ENCODE measurements at places on chromosomes 12 and 14. TPM values are rescaled to one million over a fixed set of nuclear protein-coding genes. Genes with fewer than 3 reads are reported as not detected.

DNA sequence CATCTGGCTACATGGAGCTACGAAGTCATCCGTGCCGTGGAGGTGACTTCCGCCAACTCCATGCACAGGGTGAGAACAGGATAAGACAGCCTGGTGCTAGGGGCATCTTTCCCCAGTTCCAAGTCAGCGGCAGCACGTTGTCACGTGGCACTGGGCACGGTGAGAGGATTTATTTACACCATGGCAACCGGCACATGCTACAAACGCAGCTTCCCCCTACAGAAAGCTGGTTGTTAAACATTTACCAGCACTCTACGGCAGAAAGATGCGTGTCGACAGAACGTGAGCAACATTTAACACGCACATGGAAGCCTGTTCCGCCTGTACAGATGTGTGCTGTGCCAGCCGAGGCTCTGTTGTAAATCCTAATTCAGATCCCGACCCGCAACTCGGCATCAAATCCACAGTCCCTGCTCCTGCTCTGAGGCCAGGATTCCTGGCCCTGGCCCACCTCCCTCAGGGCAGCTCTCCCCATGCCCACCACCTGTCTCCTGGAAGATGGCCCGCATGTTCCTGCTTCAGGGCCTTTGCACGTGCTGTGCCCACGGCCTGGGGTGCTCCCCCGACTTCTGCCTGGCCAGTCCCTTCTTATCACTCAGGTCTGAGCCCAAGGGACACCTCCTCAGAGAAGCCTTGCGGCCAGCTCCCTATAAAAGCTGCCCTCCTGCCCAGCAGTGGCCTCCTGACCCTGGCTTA is 114.1 kb downstream of the RFLNA start:
- no peak for DNase-seq

GRCh38 chr14:64088647-64088964 is 205.6 kb downstream of the ESR2 start:
- no peak for DNase-seq

DNA sequence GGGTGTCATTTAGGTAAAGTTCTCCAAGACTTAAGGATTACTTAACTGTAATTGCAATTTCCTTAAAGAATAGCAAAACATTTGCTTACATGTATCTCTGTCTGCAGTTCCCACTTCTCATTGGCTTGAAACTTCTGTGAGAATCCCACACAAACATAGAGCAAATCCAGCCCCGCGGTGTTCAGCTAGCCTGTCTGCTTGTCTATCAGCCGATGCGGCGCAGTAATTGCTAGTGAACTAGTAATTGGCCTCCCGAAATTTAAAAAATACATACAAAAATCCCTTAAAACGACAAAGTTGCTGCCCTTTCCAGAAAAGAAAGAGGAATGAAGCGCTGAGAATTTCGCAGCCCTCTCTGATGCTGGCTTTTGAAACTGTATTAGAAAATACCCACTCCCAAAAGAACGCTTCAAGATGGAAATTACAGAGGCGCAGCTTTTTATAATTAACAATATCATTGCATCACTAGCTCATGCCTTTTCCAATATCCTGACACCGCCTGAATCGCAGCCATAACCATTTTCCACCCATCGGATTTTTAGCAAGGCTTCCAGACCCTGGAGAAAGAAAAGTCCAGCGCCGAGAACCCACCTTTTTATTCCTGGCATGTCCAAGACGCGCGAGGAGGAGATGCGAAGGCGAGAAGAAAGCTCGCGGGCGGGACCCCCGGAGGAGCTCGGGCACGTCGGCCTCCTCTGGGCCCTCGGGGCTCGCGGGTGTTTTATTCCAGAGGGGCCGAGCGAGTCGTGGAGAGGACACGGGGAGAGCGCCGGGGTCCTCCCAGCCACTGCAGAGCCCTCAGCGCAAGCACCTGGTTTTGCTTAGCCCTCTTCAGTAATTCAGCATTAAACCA is 646 bp downstream of the FBLN5 start:
- peak; percentile 32 for DNase-seq

DNA sequence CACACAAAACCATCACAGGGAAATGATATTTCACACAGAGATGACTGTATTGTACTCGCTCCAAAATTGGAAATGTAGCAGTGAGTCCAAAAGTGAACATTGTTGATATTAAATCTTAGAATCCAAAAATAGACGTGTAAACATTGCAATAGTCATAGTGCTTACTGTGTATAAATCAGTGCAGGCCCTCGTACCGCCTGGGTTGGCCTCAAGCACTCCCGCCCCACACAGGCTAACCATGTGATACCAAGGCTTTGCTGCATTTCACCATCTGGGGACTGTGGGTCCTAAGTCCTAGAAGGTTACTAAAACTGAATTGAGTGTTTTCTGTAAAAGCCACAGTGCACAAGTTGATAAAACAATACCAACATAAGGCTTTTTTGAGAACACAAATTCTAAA is 107.3 kb downstream of the PPP2R5E start:
- peak; percentile 48 for DNase-seq

DNA sequence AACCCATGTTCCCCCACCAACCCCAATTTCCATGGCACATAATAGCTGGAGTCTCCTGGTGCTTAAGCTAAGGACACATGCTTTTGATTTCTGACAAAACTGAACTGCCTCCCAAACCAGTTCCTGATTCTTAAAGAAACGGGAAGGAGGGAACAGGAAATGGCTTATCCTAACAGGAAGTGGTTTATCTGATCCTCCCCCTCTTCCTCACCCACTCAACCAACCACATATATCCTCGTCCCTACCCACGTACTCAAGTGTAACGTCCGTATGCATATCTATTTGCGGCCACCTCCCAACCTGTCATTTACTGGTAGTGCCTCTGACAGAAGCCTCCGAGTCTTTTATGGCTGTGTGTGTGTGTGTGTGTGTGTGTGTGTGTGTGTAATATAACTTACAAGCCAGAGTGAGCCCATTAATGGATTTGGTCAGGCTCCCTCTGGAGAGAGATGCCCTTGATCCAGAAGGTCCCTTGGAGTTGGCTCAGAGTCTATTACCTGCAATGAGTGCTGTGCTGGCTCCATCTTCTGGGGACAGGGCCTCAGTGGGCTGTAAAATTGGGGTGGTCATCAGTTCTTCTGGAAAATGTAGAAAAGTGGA is 7.7 kb downstream of the DAZAP2 start:
- no peak for DNase-seq

GNB3 gene
- 2.6 TPM for total RNA-seq

RNU4-1 gene
- total RNA-seq, result under 0.01 TPM

DNA sequence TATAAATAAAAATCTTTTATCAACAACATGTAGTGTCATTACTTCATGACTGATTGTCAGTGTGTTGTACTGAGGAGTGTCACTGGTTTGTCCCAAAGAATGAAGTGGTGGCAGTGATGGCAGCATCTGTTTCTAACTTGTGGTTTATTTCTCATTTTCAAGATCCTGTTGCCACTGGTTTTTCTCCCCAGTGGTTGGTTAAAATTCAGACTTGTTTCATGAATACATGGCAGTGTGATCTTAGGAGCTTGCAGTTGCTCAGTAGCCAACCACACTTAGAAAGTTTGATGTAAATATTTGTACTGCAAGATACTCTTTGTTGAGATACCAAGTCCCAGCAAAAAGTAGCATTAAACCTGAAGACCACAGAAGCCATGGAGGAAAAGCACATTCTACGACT is 69.8 kb downstream of the PLEKHA5 start:
- DNase-seq, result no peak

DNA sequence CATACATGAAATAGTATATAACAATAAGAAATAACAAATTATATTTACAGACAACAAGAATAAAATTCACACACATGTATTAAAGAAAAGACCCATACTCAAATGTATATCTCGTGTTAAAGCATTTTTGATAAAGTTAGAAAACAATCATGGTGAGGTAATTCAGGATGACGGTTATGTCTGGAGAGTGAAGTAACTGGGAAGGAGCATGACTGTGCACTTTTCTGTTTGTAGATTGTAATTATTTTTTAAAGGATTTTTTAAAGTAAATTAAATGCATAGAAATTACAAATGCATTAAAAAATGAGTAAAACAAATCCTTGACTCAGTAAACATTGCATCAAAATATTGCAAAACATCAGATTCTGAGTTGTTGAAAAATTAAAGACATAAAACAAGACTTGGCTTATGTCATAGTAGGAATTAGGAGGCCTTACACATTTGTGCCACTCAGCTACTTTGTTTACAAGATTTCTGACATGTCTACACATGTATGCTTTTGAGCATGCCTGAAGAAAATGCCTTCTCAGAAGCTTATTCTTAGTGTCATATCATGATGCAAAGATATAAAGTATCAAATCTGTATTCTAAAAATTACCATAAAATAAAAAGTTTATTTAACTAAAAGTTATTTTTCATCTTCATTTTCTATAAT is 1325.1 kb downstream of the SLC16A7 start:
- DNase-seq, result peak; percentile 26

DNA sequence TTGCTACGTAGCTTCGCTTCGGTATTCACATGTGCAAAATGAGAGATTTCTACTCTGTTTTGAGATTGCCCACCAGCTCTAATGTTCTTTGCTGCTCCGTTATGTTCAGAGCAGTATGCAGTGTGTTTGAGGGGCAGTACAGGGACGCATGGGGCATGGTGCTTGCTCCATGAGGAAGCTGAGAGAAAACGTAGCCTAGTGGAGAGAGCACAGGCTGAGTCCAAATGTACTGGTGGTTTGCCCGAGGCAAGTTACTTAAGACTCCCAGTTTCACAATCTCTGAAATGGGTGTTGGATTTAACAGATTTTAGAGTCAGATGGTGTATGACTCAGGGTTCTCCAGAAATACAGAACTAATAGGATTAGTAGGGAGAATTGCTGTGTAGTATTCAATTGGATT is 310.5 kb downstream of the ETNK1 start:
- peak; percentile 47 for DNase-seq

GRCh38 chr14:68934066-68934465 is 45.0 kb downstream of the ACTN1 start:
- no peak for DNase-seq

DNA sequence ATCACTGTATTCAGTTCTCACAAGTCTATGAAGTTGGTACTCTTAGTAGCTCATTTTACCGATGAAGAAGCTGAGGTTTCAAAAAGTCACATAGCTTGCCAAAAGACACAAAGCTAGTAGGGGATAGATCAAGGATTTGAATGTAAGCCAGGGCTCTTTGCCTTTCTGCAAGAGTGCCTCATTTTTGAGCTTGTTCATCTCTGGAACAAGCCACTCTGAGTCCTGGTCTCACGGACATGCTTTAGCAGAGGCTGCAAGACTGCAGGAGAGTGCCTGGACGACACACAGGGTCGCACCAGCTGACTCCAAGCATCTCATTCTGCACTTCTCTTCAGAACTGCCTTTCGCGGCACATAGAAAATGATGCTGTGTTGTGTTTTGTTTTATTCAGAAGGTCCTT is 3.7 kb downstream of the NUAK1 start:
- DNase-seq, result no peak

GPRC5D gene
- total RNA-seq, result not detected

APOF gene
- total RNA-seq, result not detected

- peak; percentile 52 for DNase-seq
Observed at GRCh38 chr12:28497889-28498411, 307.7 kb downstream of the CCDC91 start.

GRCh38 chr14:37721976-37722659 is 126.7 kb downstream of the TTC6 start:
- DNase-seq, result no peak
